Right lobe of liver (tissue), 6 donors: ENCODE measurements at places on chromosomes 12 and 14.
A peak's percentile ranks its signal among the peaks of the same experiment; 100 is the strongest.

GRCh38 chr12:21987755-21988154, 46.5 kb upstream of the ABCC9 start:
- no peak overlapping the region for H3K4me3 ChIP-seq
- no peak overlapping the region for H3K27ac ChIP-seq
- DNase-seq, result no peak
- H3K36me3 ChIP-seq, result no peaks in the 10 kb centered on the region
- H3K4me1 ChIP-seq, result no peaks in the 10 kb centered on the region
- H3K27me3 ChIP-seq, result no peaks in the 10 kb centered on the region

GRCh38 chr12:82627799-82628198, 58.9 kb upstream of the TMTC2 start:
- H3K27ac ChIP-seq, result no peak overlapping the region
- no peaks in the 10 kb centered on the region for H3K4me1 ChIP-seq

DNA sequence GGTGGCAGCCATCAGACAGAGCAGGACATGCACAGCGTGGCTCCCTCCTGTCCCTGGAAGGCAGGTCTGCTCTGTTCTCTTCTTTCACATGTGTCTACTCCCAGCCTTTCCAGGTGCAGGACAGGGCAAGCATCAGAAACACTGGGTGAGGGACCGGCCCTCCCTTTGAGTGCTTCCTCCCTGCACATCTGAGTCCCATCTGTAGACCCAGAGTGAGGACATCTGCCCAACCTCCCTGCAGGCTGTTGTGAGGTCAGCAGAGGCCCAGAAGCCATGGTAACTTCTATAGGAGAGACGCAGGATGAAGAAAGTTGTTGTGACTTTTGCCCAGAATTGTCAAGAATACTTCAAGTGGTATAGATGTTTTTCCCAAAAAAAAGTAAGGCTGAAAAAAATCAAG, 282.7 kb downstream of the CACNA1C start:
- H3K36me3 ChIP-seq, result no peaks in the 10 kb centered on the region
- H3K4me1 ChIP-seq, result no peaks in the 10 kb centered on the region
- DNase-seq, result no peak
- H3K27me3 ChIP-seq, result no peaks in the 10 kb centered on the region

GRCh38 chr12:93634416-93634815, 42.8 kb upstream of the CRADD start:
- no peak overlapping the region for H3K4me3 ChIP-seq
- no peak overlapping the region for H3K27ac ChIP-seq
- no peaks in the 10 kb centered on the region for H3K36me3 ChIP-seq

GRCh38 chr12:95178136-95178535, 39.1 kb downstream of the FGD6 start:
- no peaks in the 10 kb centered on the region for H3K4me1 ChIP-seq
- H3K27ac ChIP-seq, result no peak overlapping the region
- H3K36me3 ChIP-seq, result no peaks in the 10 kb centered on the region
- no peaks in the 10 kb centered on the region for H3K27me3 ChIP-seq

- H3K4me3 ChIP-seq, result peak within 1 kb of the TSS; percentile 37
- DNase-seq, result peak; percentile 18
- no peaks in the 10 kb centered on the region for H3K4me1 ChIP-seq
Observed at GRCh38 chr14:64293976-64294671, at the start of gene ESR2. Gene ESR2 (minus strand): TSS chr14:64294371. CDS start chr14:64282985, 11,386 bp downstream.

GRCh38 chr12:113896841-113897240, 69.3 kb downstream of the RBM19 start:
- H3K4me1 ChIP-seq, result no peaks in the 10 kb centered on the region
- no peak for DNase-seq
- H3K4me3 ChIP-seq, result no peak overlapping the region

DNA sequence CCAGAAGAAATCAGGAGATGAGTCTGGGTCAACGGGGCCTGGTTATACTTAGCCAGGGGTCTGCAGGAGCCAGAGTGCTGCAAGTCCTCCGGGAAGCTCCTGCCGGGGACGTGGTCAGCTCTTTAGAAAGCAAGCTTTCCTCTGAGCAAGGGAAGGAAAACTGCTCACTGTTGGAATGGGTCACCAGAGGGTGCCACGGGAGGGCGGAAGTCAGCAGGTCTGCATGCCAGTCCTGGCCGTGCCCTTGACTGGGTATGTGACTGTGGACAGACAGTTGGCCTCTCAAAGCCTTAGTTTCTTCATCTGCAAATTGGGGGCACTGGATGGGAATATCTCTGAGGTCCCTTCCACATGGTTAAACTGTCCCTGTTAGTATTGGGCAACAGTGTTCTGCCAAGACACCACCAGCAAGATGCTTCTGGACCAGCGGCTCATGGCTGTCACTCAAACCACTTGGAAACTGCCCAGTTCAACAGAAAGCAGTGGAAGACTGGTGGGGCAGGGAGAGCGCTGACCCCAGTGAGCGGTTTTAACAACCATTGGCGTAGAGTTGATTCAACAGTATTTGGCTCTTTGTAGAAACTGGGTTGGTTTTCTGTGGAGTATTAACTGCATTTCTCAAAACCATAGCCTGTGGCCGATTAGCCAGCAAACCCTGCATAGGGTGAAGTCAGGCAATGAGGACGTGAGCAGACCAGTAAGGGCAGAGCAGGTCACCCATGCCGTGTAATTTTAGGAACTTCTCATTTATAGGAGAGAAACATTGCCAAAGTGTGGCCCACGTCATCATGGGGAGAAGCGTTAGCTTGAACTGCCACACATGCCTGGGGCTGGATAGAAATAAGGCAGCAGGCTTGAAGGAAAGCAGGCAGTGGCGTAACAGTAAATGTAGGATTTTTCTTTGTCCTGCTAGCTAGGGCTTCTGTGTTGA, 163.9 kb upstream of the PRMT8 start:
- no peak overlapping the region for H3K4me3 ChIP-seq
- no peak overlapping the region for H3K27ac ChIP-seq
- no peaks in the 10 kb centered on the region for H3K27me3 ChIP-seq
- H3K36me3 ChIP-seq, result no peaks in the 10 kb centered on the region

DNA sequence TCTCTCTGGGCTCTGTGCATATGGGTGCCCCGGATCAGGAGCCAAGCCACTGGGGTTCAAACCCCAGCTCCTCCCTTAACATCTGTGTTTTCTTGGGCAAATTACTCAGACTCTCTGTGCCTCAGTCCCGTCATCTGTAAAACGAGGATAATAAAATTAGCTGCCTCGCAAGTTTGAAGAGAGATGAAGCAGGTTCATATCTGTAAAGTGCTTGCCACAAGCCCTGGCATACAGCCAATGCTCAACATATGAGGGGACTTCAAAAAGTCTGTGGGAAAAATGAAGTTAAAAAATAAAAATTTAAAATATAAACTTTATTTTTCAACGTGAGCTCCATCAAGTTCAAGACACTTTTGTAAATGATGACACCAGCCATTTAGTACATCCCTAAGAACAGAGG, 276.7 kb downstream of the FOXN3 start:
- no peak overlapping the region for H3K4me3 ChIP-seq
- no peaks in the 10 kb centered on the region for H3K36me3 ChIP-seq
- no peak for DNase-seq
- H3K27ac ChIP-seq, result no peak overlapping the region
- H3K27me3 ChIP-seq, result no peaks in the 10 kb centered on the region
- no peaks in the 10 kb centered on the region for H3K4me1 ChIP-seq

DNA sequence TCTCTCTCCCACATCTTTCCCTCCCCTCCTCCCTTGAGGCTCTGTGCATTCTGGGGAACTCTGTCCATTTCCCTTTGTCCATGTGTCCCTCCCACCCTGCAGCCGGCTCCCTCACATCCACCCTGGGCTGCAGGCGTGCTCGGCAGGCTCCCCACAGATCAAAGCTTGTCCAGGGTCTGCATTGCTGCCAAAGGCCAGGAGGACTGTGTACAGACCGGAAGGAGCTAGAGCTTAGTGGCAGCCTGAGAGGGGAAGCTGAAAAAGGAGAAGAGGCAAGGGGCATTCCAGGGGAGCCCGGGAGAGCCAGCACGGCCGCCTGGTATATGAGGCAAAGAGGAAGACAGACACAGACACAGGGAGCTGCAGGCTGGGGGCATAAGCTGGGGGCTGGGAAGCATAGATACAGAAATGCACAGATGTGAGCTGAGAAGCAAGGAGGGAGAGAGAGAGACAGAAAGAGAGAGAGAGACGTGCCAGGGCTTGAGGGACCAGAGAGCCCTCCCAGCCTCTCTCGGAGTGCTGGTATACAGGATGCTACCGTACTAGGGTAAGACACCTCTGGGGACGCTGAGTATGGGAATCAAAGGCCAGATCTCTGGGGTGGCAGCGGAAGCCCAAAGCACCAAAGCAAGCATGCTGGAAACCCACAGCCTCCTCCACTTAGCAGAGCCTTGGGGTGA, 3.3 kb downstream of the CD4 start:
- H3K4me3 ChIP-seq, result no peak overlapping the region
- peak overlapping the region; percentile 38 for H3K27ac ChIP-seq
- no peaks in the 10 kb centered on the region for H3K4me1 ChIP-seq
- H3K36me3 ChIP-seq, result no peaks in the 10 kb centered on the region

- H3K27me3 ChIP-seq, result no peaks in the 10 kb centered on the region
- no peak for DNase-seq
- H3K4me3 ChIP-seq, result no peak overlapping the region
- H3K27ac ChIP-seq, result no peak overlapping the region
- no peaks in the 10 kb centered on the region for H3K4me1 ChIP-seq
Observed at GRCh38 chr12:79681008-79681590, 9.7 kb downstream of the PAWR start.

DNA sequence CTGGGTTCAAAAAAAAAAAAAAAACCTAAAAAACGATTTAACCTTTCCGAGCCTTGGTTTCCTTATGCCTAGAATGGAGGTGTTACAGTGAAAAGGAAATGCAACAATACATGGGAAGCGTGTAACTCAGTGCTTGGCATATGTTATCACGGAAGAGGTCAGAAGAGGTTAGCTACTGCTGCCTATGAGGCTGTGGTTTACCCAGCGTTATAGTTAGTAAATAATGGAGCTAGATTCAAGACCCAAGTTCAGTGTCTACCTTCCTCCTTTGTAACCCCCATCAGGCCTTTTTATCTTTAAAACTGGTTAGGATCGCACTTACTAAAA, 839 bp downstream of the IFT43 start:
- DNase-seq, result no peak
- peaks cover 34% of the 10 kb centered on the region for H3K4me1 ChIP-seq
- H3K27ac ChIP-seq, result peak overlapping the region; percentile 80
- H3K36me3 ChIP-seq, result peaks cover 1% of the 10 kb centered on the region

DNA sequence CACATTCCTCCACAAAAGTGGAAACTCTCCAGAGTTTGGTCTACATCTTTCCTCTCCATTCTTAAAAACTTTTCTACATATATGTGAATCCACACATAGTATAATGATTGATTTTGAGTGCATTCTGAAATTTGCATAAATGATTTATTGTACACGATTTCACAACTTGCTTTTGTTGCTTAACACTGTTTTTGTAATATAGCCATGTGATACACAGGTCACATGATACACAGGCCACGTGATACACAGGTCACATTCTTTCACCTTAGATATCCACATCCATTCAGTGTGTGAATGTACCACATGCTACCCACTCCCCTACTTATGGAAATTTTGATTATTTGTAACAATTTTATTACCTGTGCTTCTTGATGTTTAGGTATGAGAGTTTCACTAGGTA, 319.1 kb downstream of the ZFP36L1 start:
- peak overlapping the region; percentile 91 for H3K27ac ChIP-seq
- H3K4me3 ChIP-seq, result no peak overlapping the region
- H3K4me1 ChIP-seq, result peaks cover 55% of the 10 kb centered on the region
- no peak for DNase-seq

- no peak for DNase-seq
- no peaks in the 10 kb centered on the region for H3K36me3 ChIP-seq
- H3K4me1 ChIP-seq, result no peaks in the 10 kb centered on the region
- no peaks in the 10 kb centered on the region for H3K27me3 ChIP-seq
Observed at GRCh38 chr12:89231686-89232085, 120.6 kb downstream of the DUSP6 start.

DNA sequence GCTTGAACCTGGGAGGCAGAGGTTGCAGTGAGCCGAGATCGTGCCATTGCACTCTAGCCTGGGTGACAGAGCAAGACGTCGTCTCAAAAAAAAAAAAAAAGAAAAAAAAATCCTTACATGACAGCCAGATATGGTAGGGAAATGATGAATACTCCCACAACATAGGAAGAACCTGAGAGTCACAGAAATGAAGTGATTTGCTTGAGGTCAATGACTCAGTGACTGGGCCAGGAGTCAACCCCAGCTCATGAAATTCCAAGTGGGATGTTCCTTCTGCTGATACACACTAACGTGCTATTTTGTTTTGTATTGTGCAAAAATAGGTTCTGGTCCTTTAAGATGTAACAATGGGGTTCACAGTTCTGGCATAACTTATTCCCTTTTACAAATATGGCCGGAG, 9.0 kb downstream of the RHOF start:
- no peaks in the 10 kb centered on the region for H3K36me3 ChIP-seq
- H3K4me1 ChIP-seq, result no peaks in the 10 kb centered on the region
- H3K27ac ChIP-seq, result no peak overlapping the region
- no peak overlapping the region for H3K4me3 ChIP-seq

DNA sequence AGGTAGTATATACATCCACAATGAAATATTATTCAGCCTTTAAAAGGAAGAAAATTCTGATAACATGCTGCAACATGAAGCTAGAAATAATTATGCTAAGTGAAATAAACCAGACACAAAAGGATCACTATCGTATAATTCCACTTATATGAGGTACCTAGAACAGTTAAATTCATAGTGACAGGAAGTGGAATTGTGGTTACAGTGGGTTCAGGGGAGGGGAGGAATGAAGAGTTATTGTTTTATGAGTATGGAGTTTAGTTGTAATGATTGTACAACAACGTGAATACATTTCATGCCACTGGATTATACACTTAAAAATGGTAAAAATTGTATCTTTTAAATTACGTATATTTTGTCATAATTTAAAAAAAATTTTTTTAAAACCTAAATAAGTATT, 21.0 kb downstream of the EEA1 start:
- H3K36me3 ChIP-seq, result no peaks in the 10 kb centered on the region
- no peaks in the 10 kb centered on the region for H3K4me1 ChIP-seq
- DNase-seq, result no peak
- no peak overlapping the region for H3K4me3 ChIP-seq
- no peak overlapping the region for H3K27ac ChIP-seq

DNA sequence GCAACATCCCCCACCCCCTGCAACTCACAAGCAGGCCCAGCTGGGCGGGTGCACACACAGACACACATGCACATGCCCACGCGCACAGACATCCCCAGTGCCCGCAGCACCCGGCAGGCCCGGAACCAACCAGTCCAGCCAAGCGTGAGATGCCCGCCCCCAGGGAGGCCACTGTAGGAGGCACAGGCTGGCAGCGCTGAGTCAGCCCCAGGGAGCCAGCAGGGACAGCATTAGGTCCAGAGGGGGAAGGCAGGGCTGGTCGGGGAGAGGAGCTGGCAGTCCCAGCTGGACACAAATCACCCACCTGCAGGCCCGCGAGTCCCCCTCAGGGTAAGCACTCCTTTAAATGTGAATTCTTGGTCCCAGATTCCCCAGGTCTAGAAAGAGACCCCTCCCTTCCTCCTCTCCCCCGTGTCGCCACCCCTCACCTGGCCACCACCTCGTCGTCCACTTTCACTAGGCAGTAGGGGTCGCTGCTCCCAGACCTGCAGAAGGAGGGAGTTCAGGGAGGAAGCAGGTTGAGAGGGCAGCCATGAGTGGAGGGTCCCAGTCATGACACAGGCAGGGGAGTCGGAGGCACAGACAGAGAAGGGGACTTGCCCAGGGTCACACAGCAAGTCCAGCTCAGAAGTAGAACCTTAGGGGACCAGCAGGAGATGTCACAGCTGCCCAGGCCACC, 5.0 kb downstream of the RASAL1 start:
- no peak overlapping the region for H3K27ac ChIP-seq
- no peaks in the 10 kb centered on the region for H3K4me1 ChIP-seq
- no peaks in the 10 kb centered on the region for H3K27me3 ChIP-seq
- DNase-seq, result no peak
- H3K36me3 ChIP-seq, result no peaks in the 10 kb centered on the region
- H3K4me3 ChIP-seq, result no peak overlapping the region
